Cardiac muscle cell (in vitro differentiated cells and primary cell): ENCODE measurements at places on chromosomes 3 and 15. TPM values are rescaled to one million over a fixed set of nuclear protein-coding genes. Genes with fewer than 3 reads are reported as not detected.

DNA sequence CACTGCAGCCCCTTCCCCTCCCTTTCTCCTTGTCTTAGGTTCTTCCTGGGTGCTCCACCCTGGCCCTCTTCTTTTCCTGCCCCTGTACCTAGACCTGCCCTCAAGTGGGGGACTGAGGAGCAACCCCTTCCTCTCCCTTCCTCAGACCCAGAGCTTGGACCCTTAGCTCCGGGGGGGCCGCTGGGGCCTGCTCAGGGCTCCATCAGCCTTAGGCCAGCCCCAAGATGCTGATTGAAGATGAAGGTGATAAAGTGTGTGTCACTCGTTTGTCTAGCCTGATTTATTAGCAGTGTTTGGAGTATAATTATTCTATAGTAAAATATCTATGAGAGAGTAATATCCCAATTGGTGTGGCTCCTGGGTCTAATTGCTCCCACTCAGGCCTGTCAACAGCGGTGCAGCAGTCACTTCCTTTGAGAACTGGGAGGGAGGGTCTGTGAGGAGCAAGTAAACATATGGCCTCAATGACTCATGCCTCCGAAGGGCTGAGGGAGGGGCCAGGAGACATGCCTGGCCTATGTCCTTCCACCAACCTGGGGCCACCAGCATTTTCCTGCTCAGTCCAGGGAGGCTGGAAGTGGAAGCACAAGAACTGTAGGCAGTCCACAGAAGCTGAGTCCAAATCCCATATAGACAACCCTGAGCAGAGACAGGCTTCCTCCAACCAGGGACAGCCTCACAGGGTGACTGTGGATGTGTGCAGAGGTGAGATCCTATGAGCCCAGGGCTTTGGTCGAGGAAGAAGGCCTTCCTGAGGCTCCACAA, 123.2 kb downstream of the DNAJB8 start:
- H3K36me3 ChIP-seq, result no peaks in the 10 kb centered on the region
- no peaks in the 10 kb centered on the region for H3K27me3 ChIP-seq
- peaks cover 43% of the 10 kb centered on the region for H3K4me1 ChIP-seq
- no peak overlapping the region for H3K4me3 ChIP-seq
- peak overlapping the region; percentile 79 for H3K27ac ChIP-seq

DNA sequence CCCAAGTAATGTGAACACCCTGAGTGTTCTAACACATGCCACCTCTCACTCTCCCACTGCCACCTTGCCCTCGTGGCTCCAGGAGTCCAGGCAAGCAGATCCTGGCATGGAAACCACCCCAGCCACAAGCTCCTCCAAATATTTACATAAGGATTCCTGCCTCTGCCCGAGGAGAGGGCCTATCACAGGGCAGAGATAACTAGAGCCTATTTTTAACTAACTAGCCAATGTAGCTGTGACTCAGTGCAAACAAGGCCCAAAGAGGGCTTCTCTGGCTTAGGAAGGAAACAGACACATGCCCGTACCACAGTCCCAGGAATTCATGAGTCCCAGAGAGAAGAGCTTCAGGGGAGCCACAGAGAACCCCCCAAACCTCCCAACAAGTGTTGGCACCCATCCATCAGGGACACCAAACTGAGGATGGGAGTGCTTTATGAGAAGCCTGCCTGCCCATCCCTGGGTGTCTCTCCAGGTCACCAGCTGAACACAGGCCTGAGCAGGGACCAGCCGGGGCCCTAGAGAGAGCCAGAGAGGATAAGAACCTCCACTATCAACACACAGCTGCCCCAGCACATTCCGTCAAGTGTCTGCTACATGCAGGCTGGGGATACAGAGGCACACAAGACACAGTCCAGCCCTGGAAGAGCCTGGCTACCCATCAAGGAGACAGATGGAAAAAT, 9.2 kb downstream of the FYCO1 start:
- H3K27ac ChIP-seq, result peak overlapping the region; percentile 81
- DNase-seq, result peak; percentile 67
- no peaks in the 10 kb centered on the region for H3K27me3 ChIP-seq

DNA sequence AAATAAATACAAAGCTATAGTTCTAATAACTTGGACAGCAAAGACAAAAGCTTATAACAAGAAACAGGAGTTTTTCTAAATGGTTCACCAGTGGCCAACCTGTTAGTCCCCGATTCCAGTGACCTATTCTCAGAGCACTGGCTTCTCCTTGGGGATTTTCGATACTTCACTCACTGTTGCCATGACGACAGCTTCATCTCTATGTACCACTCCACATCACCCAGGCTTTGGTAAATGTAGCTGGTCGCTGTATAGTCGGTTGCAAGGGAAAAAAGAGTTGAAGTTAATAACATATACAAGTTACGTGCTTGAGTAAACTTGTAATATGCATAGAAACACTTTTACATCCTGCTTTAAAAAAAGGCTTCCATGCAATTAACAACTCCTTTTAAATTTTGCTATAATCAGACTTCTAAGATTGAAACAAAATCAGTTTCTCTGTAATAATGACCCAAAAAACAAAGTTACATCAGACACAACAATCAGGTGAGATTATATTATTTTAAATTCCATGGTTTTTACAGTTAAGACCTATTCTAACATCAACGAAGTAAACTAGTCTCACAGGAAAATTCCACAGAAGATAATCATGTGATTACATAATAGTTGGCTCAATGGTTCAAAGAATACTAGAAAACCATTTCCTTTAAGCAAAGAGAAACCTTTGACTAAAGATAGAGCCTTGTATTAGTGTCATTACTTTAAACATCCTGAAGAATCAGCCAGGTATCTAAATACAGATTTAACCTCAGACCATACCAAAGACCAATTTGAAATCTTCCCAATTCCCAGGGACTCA, 2.9 kb downstream of the CCNL1 start:
- peaks cover 61% of the 10 kb centered on the region for H3K36me3 ChIP-seq
- H3K4me1 ChIP-seq, result peaks cover 53% of the 10 kb centered on the region

- no peak overlapping the region for H3K4me3 ChIP-seq
- H3K27ac ChIP-seq, result no peak overlapping the region
These were observed 74.9 kb downstream of the IGF1R start for GRCh38 chr15:98723195-98723594.

DNA sequence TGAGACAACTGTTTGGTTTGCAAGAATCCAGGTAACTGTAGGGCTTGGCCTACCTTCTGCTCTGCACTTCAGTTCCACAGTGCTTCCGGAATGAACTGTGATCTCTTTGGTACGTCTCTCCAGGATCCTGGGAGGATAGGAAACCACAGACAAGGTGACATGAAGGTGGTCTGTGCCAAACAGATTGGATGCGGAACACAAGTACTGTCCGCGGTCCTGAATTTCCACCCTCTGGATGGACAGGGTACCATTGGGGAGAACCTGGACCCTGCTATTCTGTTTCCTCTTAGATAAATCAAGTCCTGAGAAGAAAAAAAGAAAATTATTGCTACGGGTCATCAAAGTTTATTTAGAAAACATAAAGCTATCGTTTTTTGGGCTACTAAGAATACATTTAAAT, 17.3 kb downstream of the IGSF10 start:
- H3K4me3 ChIP-seq, result no peak overlapping the region
- no peaks in the 10 kb centered on the region for H3K27me3 ChIP-seq
- peak; percentile 73 for DNase-seq
- H3K36me3 ChIP-seq, result no peaks in the 10 kb centered on the region

Gene OSBPL10
- 2.4 and 7.7 TPM in 2 replicates for total RNA-seq

Gene RGMA
- 3.4 and 4.8 TPM in 2 replicates for total RNA-seq

DNA sequence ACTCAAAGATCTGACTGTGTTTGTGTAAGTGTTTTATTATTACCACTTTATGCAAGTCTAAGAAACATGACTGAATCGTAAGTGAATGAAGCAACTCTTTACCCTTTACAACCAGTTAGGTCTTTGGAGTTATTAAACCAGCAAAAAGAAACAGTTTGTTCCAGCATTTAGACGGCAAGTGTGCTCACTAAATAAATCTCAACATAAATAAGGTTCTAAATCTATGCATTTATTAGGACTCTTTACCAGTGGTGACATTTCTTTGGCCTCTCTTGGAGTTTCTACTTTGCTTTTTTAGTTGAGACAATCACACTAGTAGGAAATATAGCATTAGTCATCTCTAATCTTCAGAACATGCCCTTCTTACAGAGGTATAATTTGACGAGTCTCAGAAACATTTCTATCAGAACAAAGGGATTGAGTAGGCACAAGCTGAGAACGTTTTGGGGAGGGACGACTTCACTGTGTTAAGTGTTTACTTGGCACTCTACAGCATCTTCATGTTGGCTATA, 739.9 kb upstream of the NR2F2 start:
- DNase-seq, result no peak
- no peak overlapping the region for H3K27ac ChIP-seq
- no peaks in the 10 kb centered on the region for H3K27me3 ChIP-seq
- no peak overlapping the region for H3K4me3 ChIP-seq
- peaks cover 13% of the 10 kb centered on the region for H3K4me1 ChIP-seq

Gene MLF1
- 113 and 121 TPM in 2 replicates for total RNA-seq

- peaks cover 8% of the 10 kb centered on the region for H3K4me1 ChIP-seq
- DNase-seq, result no peak
- no peaks in the 10 kb centered on the region for H3K27me3 ChIP-seq
- H3K27ac ChIP-seq, result no peak overlapping the region
- peaks cover 18% of the 10 kb centered on the region for H3K36me3 ChIP-seq
These were observed 21.6 kb downstream of the PHC3 start for GRCh38 chr3:170159933-170160332.

Gene SLC51B
- total RNA-seq, result not detected in 2 replicates

DNA sequence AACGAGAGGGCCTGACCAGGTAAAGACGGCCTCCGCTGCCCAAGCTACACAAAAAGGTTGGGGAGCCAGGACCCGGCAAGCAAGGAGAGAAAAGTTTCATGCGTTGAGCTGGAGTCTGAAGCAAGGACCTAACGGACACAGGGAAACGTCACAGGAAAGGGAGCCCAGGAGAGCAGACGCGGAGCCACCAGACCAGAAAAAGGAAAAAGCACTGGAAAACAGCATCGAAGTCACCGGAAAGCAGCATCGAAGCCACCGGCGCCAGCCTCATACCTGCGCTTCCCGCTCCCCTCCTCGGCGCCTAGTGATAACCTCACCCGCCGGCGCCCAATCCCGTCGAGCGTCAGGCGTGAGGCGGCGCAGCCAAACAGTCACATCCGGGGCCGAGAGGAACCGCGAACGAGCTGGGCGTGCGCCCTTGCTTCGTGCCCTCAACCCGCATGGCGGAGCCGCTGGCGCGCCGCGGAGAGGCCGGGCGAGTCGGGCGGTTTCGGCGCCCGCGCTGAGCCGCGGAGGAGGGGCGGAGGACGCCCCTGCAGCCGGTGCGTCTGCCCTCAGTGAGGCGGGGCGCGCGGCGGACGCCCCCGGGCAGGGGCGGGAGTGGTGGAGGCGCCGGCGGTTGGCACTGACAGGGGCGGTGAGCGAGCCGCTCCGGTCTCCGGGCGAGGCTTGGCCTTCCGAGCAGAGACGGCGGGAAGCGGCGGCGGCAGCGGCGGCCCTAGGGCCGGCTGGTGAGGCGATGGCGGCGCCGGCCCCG, at the start of the genes FBXO45 and WDR53:
Gene FBXO45, plus strand, starts transcription at position 415 of the 757 bp plus-strand sequence. Its CDS starts 325 bp downstream, at position 740.
Gene WDR53, minus strand, starts transcription at position 309 of the 757 bp plus-strand sequence. CDS start 7,079 bp downstream, outside the sequence.
- H3K27me3 ChIP-seq, result no peaks in the 10 kb centered on the region
- peak within 1 kb of the TSS; percentile 85 for H3K27ac ChIP-seq
- DNase-seq, result peak; percentile 98
- no peaks in the 10 kb centered on the region for H3K36me3 ChIP-seq
- peaks cover 12% of the 10 kb centered on the region for H3K4me1 ChIP-seq

GRCh38 chr3:106242781-106243180, 374.0 kb upstream of the CBLB start:
- no peak overlapping the region for H3K4me3 ChIP-seq
- no peak for DNase-seq
- no peak overlapping the region for H3K27ac ChIP-seq

Gene NAALADL2
- total RNA-seq, result 3.8 and 4.3 TPM in 2 replicates

Gene PTPN23
- 10.7 and 18.7 TPM in 2 replicates for total RNA-seq

DNA sequence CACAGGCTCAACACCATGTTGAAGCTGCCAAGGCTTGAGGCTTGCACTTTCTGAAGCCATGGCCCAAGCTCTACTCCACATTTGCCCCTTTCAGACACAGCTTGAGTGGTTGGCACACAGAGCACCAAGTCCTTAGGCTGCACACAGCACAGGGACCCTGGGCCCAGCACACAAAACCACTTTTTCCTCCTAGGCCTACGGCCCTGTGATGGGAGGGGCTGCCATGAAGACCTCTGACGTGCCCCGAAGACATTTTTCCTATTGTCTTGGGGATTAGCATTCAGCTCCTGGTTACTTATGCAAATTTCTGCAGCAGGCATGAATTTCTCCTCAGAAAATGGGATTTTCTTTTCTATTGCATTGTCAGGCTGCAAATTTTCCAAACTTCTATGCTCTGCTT, 445.5 kb downstream of the NLGN1 start:
- no peaks in the 10 kb centered on the region for H3K4me1 ChIP-seq
- no peak overlapping the region for H3K4me3 ChIP-seq
- DNase-seq, result no peak
- no peaks in the 10 kb centered on the region for H3K36me3 ChIP-seq

Gene KLHL40
- total RNA-seq, result 0.14 and 0.39 TPM in 2 replicates

Gene TMC3
- total RNA-seq, result 0.21 and 0.32 TPM in 2 replicates

DNA sequence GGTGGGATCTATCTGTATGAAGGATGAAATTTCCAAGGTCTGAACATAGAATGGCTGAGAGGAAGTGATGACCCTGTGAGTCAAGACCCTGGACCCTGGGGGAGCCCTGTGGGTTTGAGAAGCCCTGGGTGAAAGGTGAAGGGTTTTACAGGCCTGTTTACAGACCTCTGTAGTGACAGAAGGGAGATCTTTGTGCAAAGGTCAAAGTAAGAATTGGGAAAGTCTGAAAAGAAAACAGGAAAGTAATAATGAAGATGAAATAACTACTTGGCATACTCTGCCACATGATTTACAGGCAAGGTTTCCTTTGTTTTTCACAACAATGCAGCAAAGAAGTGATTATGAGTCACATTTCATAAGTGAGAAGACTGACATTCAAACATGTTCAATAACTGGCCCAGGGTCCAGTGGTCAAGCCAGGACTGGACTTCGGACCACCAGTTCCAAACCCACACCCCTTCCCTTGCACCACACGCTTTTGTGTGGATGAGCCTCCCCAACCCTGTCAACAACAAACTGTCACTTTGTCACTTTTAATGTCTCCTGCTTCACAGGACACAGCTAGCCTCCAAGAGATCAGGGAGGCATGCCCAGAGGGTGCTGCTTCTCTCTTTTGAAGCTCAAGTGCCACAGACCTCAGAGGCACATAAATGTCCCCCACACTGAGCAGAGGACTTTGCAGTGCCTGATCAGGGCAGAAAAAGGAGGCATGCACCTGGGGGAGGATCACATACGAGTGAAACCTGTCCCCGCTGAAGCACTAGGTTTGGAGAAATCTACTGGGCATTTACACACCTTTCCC, 21.5 kb downstream of the CD86 start:
- no peaks in the 10 kb centered on the region for H3K4me1 ChIP-seq
- no peak overlapping the region for H3K27ac ChIP-seq
- H3K36me3 ChIP-seq, result no peaks in the 10 kb centered on the region

GRCh38 chr3:52221563-52222318, 3.7 kb downstream of the TLR9 start:
- no peak for DNase-seq
- no peak overlapping the region for H3K27ac ChIP-seq
- H3K4me1 ChIP-seq, result peaks cover 5% of the 10 kb centered on the region
- H3K36me3 ChIP-seq, result no peaks in the 10 kb centered on the region
- H3K27me3 ChIP-seq, result no peaks in the 10 kb centered on the region

GRCh38 chr15:70169147-70169546, 71.4 kb upstream of the TLE3 start:
- DNase-seq, result no peak
- no peaks in the 10 kb centered on the region for H3K36me3 ChIP-seq
- peaks cover 37% of the 10 kb centered on the region for H3K27me3 ChIP-seq
- H3K4me3 ChIP-seq, result no peak overlapping the region
- peaks cover 31% of the 10 kb centered on the region for H3K4me1 ChIP-seq
- H3K27ac ChIP-seq, result no peak overlapping the region
